ENCODE measurements at places on chromosomes 13 and 19. TPM values are rescaled to one million over a fixed set of nuclear protein-coding genes. Genes with fewer than 3 reads are reported as not detected.

Gene CEACAM16
- not detected for total RNA-seq

Gene SIGLEC6
- not detected for total RNA-seq

Gene CCL25
- not detected for total RNA-seq

GRCh38 chr13:73894995-73895571, 239.1 kb downstream of the KLF12 start:
- H3K27ac ChIP-seq: no peak overlapping the region
- DNase-seq: no peak
- no peak overlapping the region for H3K4me3 ChIP-seq
- no peaks in the 10 kb centered on the region for H3K27me3 ChIP-seq
- no peaks in the 10 kb centered on the region for H3K36me3 ChIP-seq
- H3K4me1 ChIP-seq: no peaks in the 10 kb centered on the region

DNA sequence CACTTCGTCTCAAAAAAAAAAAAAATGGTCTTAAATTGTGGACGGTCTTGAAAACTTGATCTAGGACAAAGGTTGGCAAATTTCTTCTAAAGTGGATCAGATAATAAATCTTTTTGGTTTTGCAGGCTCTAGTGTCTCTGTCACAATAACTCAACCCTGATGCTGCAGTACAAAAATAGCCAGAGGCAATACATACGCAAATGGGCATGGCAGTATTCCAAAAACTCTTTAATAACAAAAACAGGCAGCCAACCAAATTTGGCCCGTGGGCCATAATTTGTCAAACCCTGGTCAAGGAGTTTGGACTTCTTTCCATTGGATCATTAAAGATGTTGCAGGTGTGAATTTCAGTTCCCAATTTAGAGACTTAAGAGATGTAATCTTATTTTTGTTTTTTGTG, 93.5 kb upstream of the MRI1 start:
- H3K27me3 ChIP-seq: 0 out of 2 replicates have a peak, but pooled peaks cover 3% of the 10 kb centered on the region
- no peak overlapping the region for H3K4me3 ChIP-seq
- no peaks in the 10 kb centered on the region for H3K4me1 ChIP-seq
- H3K27ac ChIP-seq: no peak overlapping the region
- H3K36me3 ChIP-seq: no peaks in the 10 kb centered on the region

GRCh38 chr19:1837625-1838105, 10.6 kb downstream of the REXO1 start:
- no peak overlapping the region for H3K4me3 ChIP-seq
- no peak overlapping the region for H3K27ac ChIP-seq
- no peaks in the 10 kb centered on the region for H3K4me1 ChIP-seq
- H3K36me3 ChIP-seq: peaks cover 18% of the 10 kb centered on the region
- peak; percentile 45 for DNase-seq

DNA sequence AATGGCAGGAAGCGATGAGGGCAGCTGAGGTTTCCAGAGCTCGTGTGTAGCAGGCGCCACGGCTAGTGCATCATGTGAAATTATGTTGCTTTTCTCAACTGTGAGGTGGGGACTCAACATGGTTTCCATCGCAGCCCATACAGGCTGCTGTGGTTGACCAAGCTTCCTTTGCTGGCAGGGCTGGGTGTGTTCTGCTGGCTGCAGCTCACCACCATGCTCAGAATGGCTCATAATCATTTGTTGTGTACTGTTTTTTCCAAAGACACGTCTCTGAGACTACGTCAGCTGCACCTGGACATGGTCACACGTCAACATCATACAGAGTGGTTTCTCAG, 16.1 kb upstream of the RASA3 start:
- no peak overlapping the region for H3K27ac ChIP-seq
- no peak for DNase-seq
- no peak overlapping the region for H3K4me3 ChIP-seq

Gene GDF15
- 12.4 TPM for total RNA-seq

Gene CYP2S1
- not detected for total RNA-seq

Gene CEACAM6
- not detected for total RNA-seq

DNA sequence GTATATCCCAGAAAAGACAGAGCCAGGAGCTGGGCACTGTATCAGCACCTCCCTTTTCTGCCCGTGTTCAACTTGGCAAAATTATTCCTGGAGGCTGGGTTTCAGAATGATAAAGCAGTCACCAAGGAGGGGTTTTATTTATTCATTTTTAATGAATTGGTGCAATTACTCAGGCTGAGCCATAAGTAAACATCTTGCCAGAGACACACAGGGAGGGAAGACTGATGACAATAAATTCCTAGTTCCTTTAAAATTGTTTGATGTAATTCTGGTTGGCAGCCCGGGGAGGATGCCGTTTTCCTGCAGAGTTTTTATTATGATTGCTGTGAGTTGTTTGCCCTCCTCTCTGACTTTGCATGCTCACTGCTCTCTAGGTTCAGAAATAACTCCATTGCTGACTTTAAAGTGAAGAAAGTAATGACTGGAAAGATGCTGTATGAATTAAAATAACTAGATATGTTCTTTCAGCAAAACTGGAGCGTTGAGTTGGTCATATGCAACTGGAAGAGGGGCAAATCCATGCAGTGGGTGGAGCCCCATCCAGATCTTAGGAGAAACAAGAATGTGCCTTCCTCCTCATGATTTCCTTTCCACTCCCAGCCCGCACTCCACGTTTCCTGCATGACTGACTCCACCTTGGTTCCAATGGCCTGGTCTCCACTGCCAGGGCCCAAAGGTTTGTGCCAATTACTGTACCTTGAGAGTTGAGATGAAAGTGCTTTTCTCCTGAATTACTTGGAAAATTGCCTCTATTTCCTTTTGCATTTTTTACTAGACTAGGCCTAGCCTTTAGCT, 182.1 kb downstream of the RFC3 start:
- DNase-seq: no peak
- no peak overlapping the region for H3K27ac ChIP-seq
- H3K36me3 ChIP-seq: no peaks in the 10 kb centered on the region

- DNase-seq: no peak
- H3K4me1 ChIP-seq: no peaks in the 10 kb centered on the region
- H3K27me3 ChIP-seq: peaks cover 20% of the 10 kb centered on the region
- H3K4me3 ChIP-seq: no peak overlapping the region
Measured at GRCh38 chr19:9939301-9939913, 3.1 kb upstream of the OLFM2 start.

Gene UHRF1
- 65.8 TPM for total RNA-seq

Gene FAM124A
- 0.29 TPM for total RNA-seq

DNA sequence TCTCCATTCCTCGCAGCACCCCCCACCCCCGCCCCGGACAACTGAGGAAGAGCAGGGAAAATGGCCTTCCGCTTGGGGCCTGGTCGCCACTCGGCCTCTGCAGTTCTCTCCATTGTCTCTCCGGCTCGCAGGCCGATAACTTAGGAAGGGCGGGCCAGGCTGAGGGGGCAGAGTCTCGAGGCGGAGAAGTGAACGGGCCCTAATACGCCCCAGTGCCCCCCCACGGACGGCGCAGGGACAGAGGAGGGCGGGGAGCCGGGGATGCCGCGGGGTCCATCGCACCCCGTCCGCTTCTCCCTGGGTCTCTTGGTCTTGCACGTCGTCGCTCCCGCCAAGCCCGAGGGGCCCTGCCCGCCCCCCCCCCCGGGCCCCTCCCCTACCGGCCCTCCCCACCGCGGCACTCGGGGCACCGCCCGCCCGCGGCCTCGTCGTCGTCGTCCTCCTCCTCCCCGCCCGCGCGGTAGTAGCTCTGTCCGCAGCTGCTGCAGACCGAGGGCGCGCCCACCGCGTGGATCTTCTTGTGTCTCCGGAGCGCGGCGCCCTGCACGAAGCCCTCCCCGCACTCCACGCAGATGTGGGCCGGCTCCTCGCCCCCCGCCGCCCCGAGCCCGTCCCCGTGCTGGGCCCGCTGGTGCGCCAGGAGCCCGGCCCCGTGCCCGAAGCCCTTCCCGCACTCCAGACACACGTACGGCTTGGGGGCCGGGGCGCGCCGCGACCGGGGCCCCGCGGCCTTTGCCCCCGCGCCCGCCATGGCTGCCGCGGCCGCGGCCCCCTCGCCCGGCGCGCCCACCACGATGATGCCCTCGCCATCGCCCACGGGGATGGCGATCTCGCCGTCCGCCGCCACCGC, 33.2 kb downstream of the ZNF787 start:
- H3K4me3 ChIP-seq: no peak overlapping the region
- H3K27ac ChIP-seq: no peak overlapping the region
- peaks cover 42% of the 10 kb centered on the region for H3K36me3 ChIP-seq
- H3K27me3 ChIP-seq: no peaks in the 10 kb centered on the region
- H3K4me1 ChIP-seq: no peaks in the 10 kb centered on the region

Gene ZNF90
- not detected for total RNA-seq

GRCh38 chr19:13717194-13717643, 47.1 kb upstream of the MRI1 start:
- no peak overlapping the region for H3K4me3 ChIP-seq
- no peaks in the 10 kb centered on the region for H3K36me3 ChIP-seq
- no peak for DNase-seq
- no peak overlapping the region for H3K27ac ChIP-seq
- H3K4me1 ChIP-seq: no peaks in the 10 kb centered on the region

Gene STOML3
- not detected for total RNA-seq

Gene KCNRG
- not detected for total RNA-seq

GRCh38 chr19:47790398-47790814, 11.9 kb downstream of the SELENOW start:
- H3K27ac ChIP-seq: no peak overlapping the region
- no peaks in the 10 kb centered on the region for H3K27me3 ChIP-seq
- DNase-seq: peak; percentile 15
- no peaks in the 10 kb centered on the region for H3K4me1 ChIP-seq
- H3K36me3 ChIP-seq: peaks cover 16% of the 10 kb centered on the region

- DNase-seq: no peak
- H3K27ac ChIP-seq: no peak overlapping the region
- no peaks in the 10 kb centered on the region for H3K4me1 ChIP-seq
- H3K4me3 ChIP-seq: no peak overlapping the region
Measured at GRCh38 chr13:84672616-84673015, 790.3 kb upstream of the SLITRK1 start.

DNA sequence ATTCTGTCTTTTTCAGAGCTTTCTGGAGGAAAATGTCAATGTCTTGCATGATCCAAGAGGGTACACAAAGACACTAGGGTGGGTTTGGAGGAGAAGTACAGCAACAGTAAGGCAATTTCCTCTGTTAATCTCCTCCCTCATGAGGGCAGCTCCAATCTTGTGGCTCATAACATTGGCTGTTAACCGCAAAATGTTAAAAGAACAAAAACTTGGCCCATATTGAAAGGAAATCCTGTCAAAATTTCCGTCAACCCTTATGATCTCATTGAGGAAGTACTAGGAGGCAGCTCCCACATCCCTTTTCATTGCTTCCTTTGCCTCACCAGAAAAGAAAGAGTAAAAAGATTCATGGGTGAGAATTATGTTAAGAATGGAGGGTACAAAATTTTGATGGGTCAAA, 11.6 kb downstream of the OXGR1 start:
- no peak overlapping the region for H3K4me3 ChIP-seq
- no peak overlapping the region for H3K27ac ChIP-seq
- no peaks in the 10 kb centered on the region for H3K36me3 ChIP-seq

Gene ATP4B
- not detected for total RNA-seq

DNA sequence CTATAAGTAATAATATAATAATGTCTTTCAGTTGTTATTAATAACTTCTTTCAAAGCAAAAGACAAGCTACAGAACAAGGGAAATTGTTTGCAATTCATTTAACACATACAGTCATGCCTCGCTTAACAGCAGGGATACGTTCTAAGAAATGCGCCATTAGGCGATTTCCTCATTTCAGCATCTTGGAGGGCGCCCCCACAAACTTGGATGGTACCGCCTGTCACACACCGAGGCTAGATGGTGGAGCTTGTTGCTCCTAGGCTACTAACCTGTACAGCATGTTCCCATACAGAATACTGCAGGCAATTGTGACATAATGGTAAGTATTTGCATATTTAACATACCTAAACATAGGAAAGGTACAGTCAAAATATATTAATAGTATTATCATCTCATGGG, 8.2 kb upstream of the ANKRD10 start:
- no peaks in the 10 kb centered on the region for H3K4me1 ChIP-seq
- peak; percentile 53 for DNase-seq
- no peak overlapping the region for H3K4me3 ChIP-seq
- H3K27me3 ChIP-seq: no peaks in the 10 kb centered on the region

Gene MEF2B
- total RNA-seq: 0.11 TPM

DNA sequence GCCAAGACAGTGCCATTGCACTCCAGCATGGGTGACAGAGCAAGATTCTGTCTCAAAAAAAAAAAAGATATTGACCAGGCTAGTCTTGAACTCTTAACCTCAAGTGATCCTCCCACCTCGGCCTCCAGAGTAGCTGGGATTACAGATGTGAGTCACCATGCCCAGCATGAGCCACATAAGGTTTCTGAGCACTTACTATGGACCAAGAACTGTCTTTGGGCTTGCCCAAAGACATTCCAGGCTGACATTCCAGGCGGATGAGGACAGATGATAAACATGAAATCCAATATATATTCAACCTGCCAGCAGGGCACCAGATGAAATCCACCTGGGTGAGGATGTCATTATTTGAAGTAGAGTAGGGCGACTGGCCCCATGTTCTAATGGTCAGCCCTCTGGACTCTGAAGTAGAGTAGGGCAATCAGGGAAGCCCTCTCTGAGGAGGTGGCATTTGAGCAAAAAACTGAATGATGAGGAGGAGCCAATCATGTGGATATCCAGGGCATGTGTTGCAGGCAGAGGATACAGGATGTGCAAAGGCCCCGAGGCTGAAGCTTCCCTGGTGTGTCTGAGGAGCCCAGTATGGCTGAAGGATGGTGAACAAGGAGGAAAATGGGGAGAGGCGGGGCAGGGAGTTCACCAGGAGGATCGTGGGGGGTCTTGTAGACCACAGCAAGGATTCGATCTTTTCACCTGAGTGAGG, 4.0 kb downstream of the C19orf38 start:
- H3K36me3 ChIP-seq: no peaks in the 10 kb centered on the region
- H3K4me1 ChIP-seq: no peaks in the 10 kb centered on the region
- no peaks in the 10 kb centered on the region for H3K27me3 ChIP-seq
- no peak overlapping the region for H3K4me3 ChIP-seq
- peak; percentile 37 for DNase-seq

Gene ANGPTL8
- not detected for total RNA-seq

- DNase-seq: no peak
- no peak overlapping the region for H3K4me3 ChIP-seq
- no peak overlapping the region for H3K27ac ChIP-seq
- peaks cover 71% of the 10 kb centered on the region for H3K4me1 ChIP-seq
Measured at GRCh38 chr13:110343241-110343865, 36.3 kb downstream of the COL4A2 start.

Gene PSG3
- not detected for total RNA-seq

GRCh38 chr19:8526345-8527091, 12.6 kb upstream of the ZNF414 start:
- peak overlapping the region; percentile 85 for H3K27ac ChIP-seq
- H3K36me3 ChIP-seq: no peaks in the 10 kb centered on the region
- peak overlapping the region; percentile 54 for H3K4me3 ChIP-seq
- no peaks in the 10 kb centered on the region for H3K27me3 ChIP-seq
